ENCODE measurements at places on chromosomes 11 and 22.

DNA sequence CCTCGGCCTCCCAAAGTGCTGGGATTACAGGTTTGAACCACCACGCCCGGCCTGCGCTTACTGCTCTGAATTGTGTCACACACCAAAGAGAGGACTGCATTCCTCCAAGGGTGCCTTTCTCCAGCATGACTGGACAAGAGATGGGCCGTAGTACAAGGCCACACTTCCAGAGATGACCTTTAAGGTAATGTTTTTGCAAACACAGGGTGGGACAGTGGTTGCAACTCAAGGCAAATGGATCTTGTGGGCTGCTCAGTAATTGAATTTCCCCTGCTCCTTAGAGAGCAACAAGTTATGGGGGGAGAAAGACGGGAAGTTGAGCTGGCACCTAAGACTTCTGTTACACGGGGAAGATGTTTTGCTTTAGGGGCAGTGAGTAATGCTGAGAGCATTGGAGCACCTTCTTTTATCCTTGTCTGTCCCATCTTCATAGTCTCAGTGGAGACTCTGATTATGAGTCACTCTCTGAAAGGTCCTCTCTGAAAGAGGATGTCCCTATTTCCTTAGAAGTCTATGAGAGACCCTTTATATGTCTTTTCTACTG is 66.3 kb downstream of the C11orf91 start:
- DNase-seq, result no peak

DNA sequence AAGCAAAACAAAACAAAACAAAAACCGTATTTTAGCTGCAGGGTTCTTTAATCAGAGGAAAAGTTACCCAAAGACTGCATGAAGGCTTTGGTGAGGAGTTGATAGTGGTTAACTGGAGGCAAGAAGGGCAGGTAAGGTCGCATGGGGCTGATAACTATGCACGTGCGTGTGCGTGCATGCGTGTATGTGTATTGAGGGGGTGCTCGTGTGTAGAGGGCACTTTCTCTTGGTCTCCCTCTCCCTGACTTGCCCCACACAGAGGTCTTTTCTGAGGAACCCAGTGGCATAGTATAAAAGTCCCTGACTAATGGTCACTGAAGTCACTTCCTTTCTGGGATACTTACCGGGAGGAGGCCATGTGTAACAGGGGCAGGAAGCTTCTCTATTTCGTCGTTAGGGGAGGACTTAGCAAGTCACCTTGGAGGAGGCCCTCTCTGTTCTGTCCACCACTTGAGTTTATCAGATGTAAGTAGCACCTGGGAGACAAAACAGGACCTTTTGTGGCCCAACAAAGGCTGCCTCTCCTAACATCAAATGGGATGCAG is 20.1 kb upstream of the FCHSD2 start:
- DNase-seq, result no peak

- DNase-seq, result no peak
Observed at GRCh38 chr22:36249160-36249559, 3.8 kb upstream of the APOL1 start.

DNA sequence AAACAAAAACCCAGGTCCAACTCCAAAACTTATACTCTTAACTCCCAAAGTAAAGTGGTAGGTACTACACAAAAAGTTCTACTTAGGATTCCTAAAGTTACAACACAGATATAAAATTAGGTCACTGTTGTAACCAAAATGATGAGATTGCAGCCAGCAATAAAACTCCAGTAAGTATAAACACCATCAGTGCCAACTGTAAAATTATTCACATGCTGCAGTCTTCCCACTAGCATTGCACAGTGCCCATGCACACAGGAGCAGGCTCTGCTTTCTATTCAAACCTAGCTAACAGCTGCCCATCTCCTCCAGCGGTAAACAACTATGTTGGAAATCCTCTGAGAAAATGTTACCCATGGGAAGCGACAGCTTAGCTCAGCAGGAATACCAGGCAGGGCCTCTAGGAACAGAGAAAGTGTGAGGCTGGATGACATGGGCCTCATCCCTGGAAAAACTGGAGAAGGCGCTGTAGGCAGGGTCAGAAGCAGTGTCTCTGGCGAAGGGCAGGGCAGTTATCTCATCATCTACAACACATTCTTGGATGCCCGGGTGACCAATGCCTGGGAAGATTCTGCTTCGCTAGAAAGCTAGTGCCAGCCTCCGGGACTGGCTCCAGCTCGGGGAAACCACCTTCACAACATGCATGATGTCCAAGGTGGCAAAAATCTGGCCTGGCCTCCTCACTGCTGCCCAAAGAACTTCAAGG is 9.1 kb downstream of the CPT1A start:
- no peak for DNase-seq

- DNase-seq, result no peak
Observed at GRCh38 chr11:59647245-59647980, 21.4 kb downstream of the PATL1 start.
